ENCODE measurements at places on chromosomes 5 and 9. TPM values are rescaled to one million over a fixed set of nuclear protein-coding genes. Genes with fewer than 3 reads are reported as not detected.

DNA sequence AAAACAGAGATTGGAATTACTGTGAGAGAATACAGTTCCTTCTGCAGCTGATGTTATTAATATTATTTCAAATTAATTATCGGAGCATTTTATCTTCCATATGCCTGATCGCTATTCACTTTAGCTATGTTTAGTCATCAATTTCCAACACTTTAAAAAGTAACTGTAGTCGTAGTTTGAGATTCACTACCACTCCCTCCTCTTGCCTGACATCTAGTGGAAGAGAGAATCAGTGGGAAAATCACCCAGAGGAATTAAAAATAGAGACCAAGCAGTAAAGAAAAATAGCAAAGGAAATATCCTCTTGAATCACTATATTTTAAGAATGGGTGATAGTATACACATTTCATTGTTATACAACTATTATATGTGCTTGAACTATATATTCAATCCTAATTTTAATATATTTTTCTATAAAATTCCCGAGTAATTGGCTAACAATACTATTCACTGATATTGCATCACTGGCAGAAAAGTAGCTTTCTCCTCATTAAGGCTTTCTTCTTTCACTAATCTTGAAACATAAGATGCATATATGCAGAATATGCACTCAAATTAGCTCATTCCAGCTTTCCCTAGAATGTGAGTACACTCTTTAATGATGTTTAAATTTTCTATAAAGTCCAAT lies 708.7 kb downstream of the CDH9 start:
- no peak for DNase-seq

DNA sequence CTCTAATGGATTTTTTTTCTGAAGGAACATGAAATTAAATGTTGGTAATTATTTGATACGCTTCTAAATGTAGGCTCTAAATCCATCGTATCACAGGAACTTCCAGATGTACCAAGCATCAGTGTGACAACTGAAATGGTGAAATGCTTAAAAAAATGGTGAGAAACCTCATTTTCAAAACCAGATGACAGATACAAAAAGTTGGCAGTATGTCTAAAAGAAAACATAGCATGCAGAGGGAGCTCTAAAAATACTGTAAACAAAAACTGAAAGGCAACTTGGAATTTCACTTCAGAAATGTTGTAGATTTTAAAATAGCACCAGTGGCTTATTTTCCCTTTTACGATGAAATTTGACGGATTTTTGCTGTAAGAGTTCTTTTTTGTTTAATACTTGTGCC lies 1043.6 kb upstream of the WWC1 start:
- no peak for DNase-seq

GRCh38 chr5:18090177-18090576 lies 455.9 kb downstream of the TAF11L14 start:
- no peak for DNase-seq

- DNase-seq: no peak
Observed at GRCh38 chr9:29060041-29060440, 1486.8 kb upstream of the C9orf72 start.

GRCh38 chr9:72858089-72858912 lies 94.6 kb downstream of the ALDH1A1 start:
- DNase-seq: no peak

DNA sequence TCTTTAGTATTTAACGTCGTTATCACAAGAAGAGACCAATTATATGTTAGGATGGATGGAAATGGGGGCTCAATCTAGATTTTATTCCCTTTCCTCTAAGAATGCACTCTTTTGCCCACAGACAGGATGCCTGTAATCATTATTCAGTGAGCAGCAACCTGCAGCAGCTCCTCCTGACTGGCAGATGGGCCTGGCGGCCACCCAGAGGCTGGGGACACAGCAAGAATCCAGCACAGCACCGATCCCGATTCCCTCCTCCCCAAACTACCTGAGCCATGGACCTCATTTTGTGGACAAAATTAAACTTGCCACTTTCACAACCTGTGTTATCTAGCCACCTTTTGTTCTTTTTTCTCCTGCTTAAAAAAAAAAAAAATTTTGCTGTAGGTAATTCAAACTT lies 101.0 kb downstream of the USP20 start:
- no peak for DNase-seq

DNA sequence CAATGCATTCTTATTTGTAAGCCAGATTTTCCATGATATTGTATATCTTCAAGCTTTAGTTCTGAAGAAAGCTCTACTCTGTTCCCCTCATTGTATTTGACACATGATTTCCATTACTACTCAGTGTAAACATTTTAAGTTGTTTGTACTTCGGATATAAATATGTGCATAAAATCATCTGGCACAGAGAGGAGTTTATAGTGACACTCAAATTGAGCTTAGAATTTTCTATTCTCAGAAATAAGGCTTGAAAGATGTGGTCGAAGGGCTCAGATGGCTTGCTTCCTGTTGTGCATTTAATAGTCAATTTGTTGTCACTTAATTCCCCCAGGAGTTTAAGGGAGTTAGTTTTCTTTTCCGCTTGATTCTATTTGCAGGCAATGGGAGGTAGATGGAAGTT lies 88.8 kb downstream of the PPIC start:
- no peak for DNase-seq

Gene RETREG1
- 5.7 TPM for total RNA-seq

Gene SHISAL2B
- total RNA-seq: not detected

Gene FABP6
- not detected for total RNA-seq
